ENCODE measurements at places on chromosomes 1 and 21. TPM values are rescaled to one million over a fixed set of nuclear protein-coding genes. Genes with fewer than 3 reads are reported as not detected.

RAD54L gene
- total RNA-seq: 12.2 TPM

ARHGAP29 gene
- 20.3 TPM for total RNA-seq

RPE65 gene
- not detected for total RNA-seq

RGS1 gene
- not detected for total RNA-seq

HSF2BP gene
- 1.6 TPM for total RNA-seq

ADORA1 gene
- 0.73 TPM for total RNA-seq

NOS1AP gene
- total RNA-seq: 0.41 TPM

AADACL3 gene
- not detected for total RNA-seq

C1orf226 gene
- total RNA-seq: 0.96 TPM

CDA gene
- 42.4 TPM for total RNA-seq

OPTC gene
- total RNA-seq: not detected

HPCA gene
- total RNA-seq: 0.17 TPM

NUF2 gene
- 30.8 TPM for total RNA-seq

RGS4 gene
- 0.08 TPM for total RNA-seq

MFSD2A gene
- 4.1 TPM for total RNA-seq

SAMD11 gene
- total RNA-seq: 36.1 TPM

Measured in A549 treated with RU486 at 1 μM for 4 hours (cell line).